Uterine smooth muscle cell (primary cell): ENCODE measurements at places on chromosomes 2 and 18. TPM values are rescaled to one million over a fixed set of nuclear protein-coding genes. Genes with fewer than 3 reads are reported as not detected.

The EVX2 gene
- total RNA-seq, result under 0.01 and 0.11 TPM in 2 replicates

The RBM43 gene
- 4.8 and 6.7 TPM in 2 replicates for total RNA-seq

The PLEKHH2 gene
- total RNA-seq, result 11.7 and 20.6 TPM in 2 replicates

The FRZB gene
- total RNA-seq, result 0.11 and 0.12 TPM in 2 replicates

The SMARCAL1 gene
- total RNA-seq, result 16.2 and 19.5 TPM in 2 replicates

The TXNDC2 gene
- total RNA-seq, result 0.12 and 0.22 TPM in 2 replicates

The PSMA8 gene
- not detected in 2 replicates for total RNA-seq

The FZD7 gene
- total RNA-seq, result 29.1 and 33.4 TPM in 2 replicates

The COL6A3 gene
- total RNA-seq, result 1,986 and 2,978 TPM in 2 replicates

The CYP27C1 gene
- not detected in 2 replicates for total RNA-seq

The PRKAG3 gene
- total RNA-seq, result not detected in 2 replicates
